ENCODE measurements at places on chromosomes 7 and 10.
A peak's percentile ranks its signal among the peaks of the same experiment; 100 is the strongest.

- no peak for DNase-seq
Observed at GRCh38 chr10:47264797-47265281, 35.2 kb upstream of the GDF10 start.

GRCh38 chr7:20114468-20114867 is 102.7 kb downstream of the MACC1 start:
- peak; percentile 35 for DNase-seq

DNA sequence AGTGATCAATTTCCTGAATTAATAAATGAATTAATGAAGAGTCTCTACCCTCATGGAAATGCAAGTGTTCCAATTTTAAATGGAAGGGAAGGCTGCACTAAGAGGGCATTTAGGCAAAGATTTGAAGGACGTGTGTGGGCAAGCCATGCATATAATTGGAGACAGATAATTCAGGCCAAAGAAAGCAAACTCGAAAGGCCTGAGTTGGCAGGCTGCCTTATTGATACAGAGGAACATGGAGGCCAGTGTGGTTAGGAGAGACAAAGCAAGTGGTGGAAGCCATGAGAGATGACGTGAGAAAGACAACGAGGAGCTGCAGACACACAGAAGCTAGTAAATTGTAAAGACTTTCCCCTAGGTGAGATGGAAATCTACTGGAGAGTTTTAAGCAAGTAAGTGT is 15.4 kb upstream of the PCLO start:
- DNase-seq, result no peak

- no peak for DNase-seq
Observed at GRCh38 chr10:85231534-85232270, 903.3 kb downstream of the CCSER2 start.

DNA sequence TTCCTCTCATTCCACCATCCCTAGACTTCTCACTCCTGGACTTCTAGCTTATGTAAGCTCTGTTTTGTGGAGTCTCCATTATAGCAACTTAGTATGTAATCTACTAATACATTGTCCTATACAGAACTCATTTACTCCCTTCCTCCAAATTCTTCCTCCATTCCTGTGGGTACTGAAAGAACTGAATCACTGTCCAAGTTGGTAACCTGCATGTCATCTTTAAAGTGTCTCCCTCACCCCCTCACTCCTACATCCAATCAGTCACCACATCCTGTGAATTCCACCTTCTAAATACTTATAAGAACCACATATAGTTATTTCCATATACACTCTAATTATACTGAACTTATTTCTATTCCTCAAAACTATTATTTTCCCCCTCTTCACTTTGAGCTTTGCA is 20.3 kb downstream of the AASS start:
- no peak for DNase-seq
